Thyroid gland (tissue), 4 donors: ENCODE measurements at places on chromosomes 6 and 20. TPM values are rescaled to one million over a fixed set of nuclear protein-coding genes. Genes with fewer than 3 reads are reported as not detected.

The EIF6 gene
- total RNA-seq = 69.7 TPM

The RIPOR3 gene
- total RNA-seq = 6.2 TPM

The CAP2 gene
- 9.6 TPM for total RNA-seq

The WFDC10B gene
- not detected for total RNA-seq

The ABRACL gene
- total RNA-seq = 21.5 TPM

- no peaks in the 10 kb centered on the region for H3K4me1 ChIP-seq
- DNase-seq = no peak
- no peak overlapping the region for H3K27ac ChIP-seq
- H3K36me3 ChIP-seq = peaks cover 13% of the 10 kb centered on the region
- H3K27me3 ChIP-seq = no peaks in the 10 kb centered on the region
- H3K4me3 ChIP-seq = no peak overlapping the region
Measured at GRCh38 chr6:111673937-111674336, 68.3 kb upstream of the TRAF3IP2 start.

DNA sequence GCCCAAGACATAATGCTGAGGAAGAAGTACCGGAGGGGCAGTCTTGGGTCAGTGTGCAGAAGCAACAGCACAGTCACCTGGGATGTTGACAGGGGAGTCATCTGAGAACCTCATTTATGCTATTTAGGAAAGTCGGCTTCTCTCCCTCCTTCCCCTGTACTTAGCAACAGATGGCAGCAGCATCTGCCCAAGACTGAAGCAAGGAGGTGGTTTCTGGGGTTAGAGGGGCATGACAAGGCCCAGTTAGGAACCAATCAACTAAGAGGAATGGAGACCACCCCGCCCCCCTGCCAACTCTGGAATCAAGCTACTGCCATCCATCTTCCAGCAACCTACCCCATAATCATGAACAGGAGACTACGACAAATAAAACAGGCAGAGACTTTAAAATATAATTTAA lies 21.7 kb downstream of the RIPK1 start:
- H3K36me3 ChIP-seq = peaks cover 16% of the 10 kb centered on the region
- no peak overlapping the region for H3K27ac ChIP-seq
- DNase-seq = no peak

DNA sequence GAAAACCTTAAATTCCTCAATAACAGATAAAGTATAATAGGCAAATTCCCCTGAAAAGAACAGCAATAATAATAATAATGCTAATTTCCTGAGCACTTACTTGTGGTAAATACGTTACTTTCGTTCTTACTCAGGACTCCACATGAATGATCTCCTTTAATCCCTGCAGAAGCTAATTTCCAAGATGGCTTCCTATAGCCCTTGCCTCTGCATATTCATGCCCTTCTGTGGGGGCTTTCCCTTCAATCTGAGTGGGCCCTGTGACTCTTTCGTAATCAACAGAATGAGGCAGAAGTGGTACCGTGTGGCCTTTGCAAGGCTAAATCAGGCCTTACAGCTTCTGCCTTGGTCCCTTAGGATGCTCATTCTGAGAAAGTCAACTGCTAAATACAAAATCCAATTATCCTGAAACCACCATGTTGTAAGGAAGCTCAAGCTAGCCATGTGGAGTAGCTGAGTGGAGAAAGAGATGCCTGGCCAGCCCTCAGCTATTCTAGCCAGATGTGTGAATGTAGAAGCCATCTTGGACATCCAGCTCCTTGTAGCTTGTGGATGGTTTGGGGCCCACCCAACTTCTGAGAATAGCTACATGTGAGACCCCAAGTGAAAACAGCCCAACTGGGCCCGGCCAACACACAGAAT lies 50.5 kb downstream of the MCUR1 start:
- no peak for DNase-seq
- no peak overlapping the region for H3K27ac ChIP-seq
- no peaks in the 10 kb centered on the region for H3K36me3 ChIP-seq
- peaks cover 9% of the 10 kb centered on the region for H3K4me1 ChIP-seq
- no peaks in the 10 kb centered on the region for H3K27me3 ChIP-seq

DNA sequence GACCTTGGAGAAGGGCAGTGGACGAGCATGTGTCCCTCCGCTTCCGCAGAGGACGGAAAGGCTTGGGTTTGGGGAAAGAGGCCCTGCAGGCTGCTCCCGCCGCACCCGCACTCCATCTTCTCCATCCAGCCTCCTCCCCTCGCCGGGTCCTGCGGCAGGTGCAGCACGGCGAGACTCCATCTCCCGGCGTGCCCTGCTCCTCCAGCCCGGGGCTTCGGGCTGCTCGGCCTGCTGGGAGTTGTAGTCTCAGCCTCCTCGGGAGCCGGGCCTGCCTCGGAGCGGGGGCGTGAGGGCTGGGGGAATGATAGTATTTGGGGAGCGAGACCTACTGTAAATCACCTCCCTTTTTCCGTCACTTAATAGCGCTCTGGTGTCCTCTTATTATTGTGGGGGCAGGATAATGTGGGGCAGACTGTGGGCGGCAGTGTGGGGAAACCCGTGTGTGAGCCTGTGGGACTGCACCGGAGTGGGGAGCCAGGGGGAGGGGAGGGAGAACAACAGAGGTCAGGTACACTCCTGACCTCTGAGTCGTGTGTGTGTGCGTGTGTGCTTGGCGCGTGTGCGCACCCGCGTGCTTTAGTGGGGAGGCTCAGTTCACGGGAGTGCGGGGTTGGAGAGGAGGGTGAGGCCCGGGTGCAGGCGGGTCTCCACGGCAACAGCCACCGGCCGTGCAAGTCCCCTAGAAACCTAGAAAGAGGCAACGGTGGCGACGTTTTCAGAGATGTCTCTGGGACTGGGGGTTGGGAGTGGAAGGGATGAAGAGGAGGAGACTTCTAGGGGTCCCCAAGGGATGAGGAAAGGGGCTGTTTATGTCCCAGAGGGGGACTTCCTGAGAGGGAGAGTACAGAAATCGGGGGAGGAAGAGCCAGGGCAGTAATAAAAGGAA lies 4.1 kb downstream of the TTBK1 start:
- peaks cover 12% of the 10 kb centered on the region for H3K4me1 ChIP-seq
- H3K27me3 ChIP-seq = peaks cover 3% of the 10 kb centered on the region
- DNase-seq = peak; percentile 77
- H3K4me3 ChIP-seq = peak overlapping the region; percentile 0
- no peaks in the 10 kb centered on the region for H3K36me3 ChIP-seq

- no peak overlapping the region for H3K4me3 ChIP-seq
- no peaks in the 10 kb centered on the region for H3K36me3 ChIP-seq
- no peaks in the 10 kb centered on the region for H3K4me1 ChIP-seq
- no peak overlapping the region for H3K27ac ChIP-seq
- DNase-seq = no peak
Measured at GRCh38 chr6:16059496-16059895, 69.4 kb upstream of the MYLIP start.

GRCh38 chr20:46563170-46563859 lies 12.9 kb upstream of the OCSTAMP start:
- no peak for DNase-seq
- no peaks in the 10 kb centered on the region for H3K36me3 ChIP-seq
- no peak overlapping the region for H3K27ac ChIP-seq

DNA sequence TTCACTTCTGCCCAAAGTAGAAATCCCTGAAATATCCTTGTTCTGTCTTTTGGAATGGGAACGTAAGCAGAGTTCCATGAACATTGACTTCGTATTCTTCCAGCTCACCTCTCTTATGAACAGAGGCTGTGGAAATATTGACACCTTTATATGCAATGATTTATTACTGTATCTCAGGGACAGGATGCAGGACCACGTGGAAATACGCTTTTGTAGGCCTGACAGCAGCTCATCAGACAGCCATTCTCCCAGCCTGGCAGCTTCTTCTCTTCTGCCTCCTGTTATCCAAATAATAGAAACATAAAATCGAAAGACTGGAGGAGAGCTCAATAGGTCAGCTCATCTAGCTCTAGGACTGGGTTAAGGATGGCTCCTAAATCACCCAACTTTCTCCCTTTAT lies 106.2 kb upstream of the DTNBP1 start:
- H3K4me3 ChIP-seq = no peak overlapping the region
- no peak for DNase-seq
- H3K27ac ChIP-seq = no peak overlapping the region
- H3K36me3 ChIP-seq = no peaks in the 10 kb centered on the region

DNA sequence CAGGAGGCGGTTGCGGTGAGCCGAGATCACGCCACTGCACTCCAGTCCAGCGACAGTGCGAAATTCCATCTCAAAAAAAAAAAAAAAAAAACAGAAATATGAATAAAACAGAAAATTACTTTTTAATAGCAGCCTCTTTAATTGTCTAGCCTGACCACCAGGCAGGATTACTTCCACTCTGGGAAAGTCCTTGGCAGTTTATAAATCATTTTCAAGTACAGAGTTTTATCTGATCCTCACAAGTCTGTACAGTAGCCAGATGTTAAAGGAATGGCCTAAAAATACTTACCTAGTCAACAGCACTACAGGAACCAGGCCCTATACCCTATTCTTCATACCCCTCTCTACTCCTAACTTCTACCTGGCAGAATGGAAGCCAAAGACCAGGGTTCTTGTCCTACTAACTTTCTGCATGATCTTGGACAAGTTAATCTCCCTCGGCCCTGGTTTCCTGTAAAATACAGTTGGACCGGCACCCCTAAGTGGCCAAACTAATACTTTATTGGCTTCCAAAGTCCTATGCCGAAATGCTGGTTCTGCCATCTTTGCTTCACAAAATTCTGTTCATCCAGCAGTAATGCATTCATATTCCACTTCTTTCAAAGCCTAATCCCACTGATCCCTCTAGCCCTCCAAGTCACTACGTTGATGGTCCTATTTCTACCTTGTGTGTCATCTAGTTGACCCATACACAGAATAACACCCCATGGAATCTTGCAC lies 1.9 kb downstream of the EIF2S2 start:
- peaks cover 3% of the 10 kb centered on the region for H3K36me3 ChIP-seq
- peak overlapping the region; percentile 96 for H3K27ac ChIP-seq
- H3K4me3 ChIP-seq = no peak overlapping the region

- no peaks in the 10 kb centered on the region for H3K27me3 ChIP-seq
- H3K4me1 ChIP-seq = no peaks in the 10 kb centered on the region
- no peak overlapping the region for H3K27ac ChIP-seq
- no peak overlapping the region for H3K4me3 ChIP-seq
- DNase-seq = no peak
- no peaks in the 10 kb centered on the region for H3K36me3 ChIP-seq
Measured at GRCh38 chr6:126723541-126724170, 383.7 kb downstream of the CENPW start.

DNA sequence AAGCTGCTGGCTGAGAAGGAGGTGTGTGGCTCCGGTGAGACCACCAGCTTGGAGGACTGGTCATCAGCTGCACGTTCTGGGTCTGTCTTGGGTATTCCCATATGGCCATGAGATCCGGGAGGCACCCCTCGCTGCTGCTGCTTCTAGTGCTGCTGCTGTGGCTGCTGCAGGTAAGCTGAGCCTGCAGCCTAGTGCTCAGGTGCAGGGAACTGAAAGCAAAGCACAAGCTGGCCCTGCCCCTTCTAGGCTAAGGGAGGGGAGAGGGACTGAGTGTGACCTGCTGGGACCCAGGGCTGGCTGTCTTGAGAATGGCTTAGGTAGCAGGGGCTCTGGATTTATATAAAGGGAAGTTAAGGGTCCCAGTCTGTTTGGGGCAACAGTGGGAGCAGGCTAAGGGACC lies 403 bp downstream of the CDH26 start:
- no peaks in the 10 kb centered on the region for H3K4me1 ChIP-seq
- H3K4me3 ChIP-seq = no peak overlapping the region
- no peaks in the 10 kb centered on the region for H3K36me3 ChIP-seq
- H3K27me3 ChIP-seq = no peaks in the 10 kb centered on the region
- no peak overlapping the region for H3K27ac ChIP-seq

DNA sequence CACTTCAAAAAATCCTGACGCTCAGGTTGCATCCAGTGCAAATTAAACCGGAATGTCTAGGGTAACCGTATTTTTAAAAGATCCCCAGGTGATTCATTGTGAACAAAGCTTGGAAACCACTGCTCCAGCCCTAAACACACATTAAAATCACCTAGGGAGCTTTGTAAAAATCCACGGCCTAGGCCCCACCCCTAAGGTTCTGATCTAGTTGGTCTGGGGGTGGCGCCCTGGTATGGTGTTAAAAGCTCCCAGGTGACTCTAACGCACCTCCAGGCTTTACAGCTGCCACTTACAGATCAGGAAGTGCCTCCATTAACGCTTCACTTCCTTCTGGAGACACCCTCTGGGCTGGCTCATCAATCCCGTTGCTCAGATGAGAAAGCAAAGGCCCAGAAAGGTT lies 92.2 kb downstream of the GRM4 start:
- H3K27ac ChIP-seq = no peak overlapping the region
- H3K4me3 ChIP-seq = no peak overlapping the region
- H3K27me3 ChIP-seq = no peaks in the 10 kb centered on the region
- no peaks in the 10 kb centered on the region for H3K36me3 ChIP-seq
- H3K4me1 ChIP-seq = peaks cover 15% of the 10 kb centered on the region
- DNase-seq = peak; percentile 10
